T-cell (primary cell): ENCODE measurements at places on chromosomes 4 and X.

DNA sequence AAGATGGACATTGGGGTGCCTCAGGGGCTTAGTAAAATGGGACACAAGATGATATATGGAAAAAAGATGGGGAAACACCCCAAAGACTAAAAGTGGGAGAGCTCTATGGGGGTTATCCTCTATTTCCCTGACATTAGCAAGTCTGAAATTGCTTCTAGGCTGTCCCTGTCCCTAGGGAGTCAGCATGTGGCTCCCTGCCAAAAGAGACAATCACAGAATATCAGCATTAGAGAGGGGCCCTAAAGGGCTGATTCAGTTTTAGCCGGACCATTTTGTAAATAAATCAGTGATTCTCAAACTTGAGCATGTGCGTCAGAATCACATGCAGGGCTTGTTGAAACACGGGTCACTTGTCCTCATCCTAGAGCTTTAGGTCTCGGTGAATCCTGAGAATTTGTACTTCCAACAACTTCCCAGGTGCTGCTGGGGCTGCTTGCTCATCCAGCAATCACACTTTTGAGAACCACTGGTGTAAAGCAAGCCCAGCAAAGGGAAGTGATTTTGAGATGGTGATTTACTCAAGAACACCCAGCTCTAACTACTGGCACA, 165.3 kb upstream of the DGKK start:
- H3K4me3 ChIP-seq = no peak overlapping the region
- DNase-seq = no peak
- no peaks in the 10 kb centered on the region for H3K36me3 ChIP-seq
- no peaks in the 10 kb centered on the region for H3K27me3 ChIP-seq
- no peak overlapping the region for H3K27ac ChIP-seq
- H3K4me1 ChIP-seq = no peaks in the 10 kb centered on the region

GRCh38 chrX:50161127-50161526, 39.7 kb downstream of the AKAP4 start:
- no peaks in the 10 kb centered on the region for H3K36me3 ChIP-seq
- H3K4me1 ChIP-seq = no peaks in the 10 kb centered on the region
- H3K27ac ChIP-seq = no peak overlapping the region
- no peaks in the 10 kb centered on the region for H3K27me3 ChIP-seq

- H3K27ac ChIP-seq = no peak overlapping the region
- H3K27me3 ChIP-seq = no peaks in the 10 kb centered on the region
- DNase-seq = no peak
- no peaks in the 10 kb centered on the region for H3K36me3 ChIP-seq
Observed at GRCh38 chr4:76579596-76580375, 144.8 kb downstream of the SHROOM3 start.

DNA sequence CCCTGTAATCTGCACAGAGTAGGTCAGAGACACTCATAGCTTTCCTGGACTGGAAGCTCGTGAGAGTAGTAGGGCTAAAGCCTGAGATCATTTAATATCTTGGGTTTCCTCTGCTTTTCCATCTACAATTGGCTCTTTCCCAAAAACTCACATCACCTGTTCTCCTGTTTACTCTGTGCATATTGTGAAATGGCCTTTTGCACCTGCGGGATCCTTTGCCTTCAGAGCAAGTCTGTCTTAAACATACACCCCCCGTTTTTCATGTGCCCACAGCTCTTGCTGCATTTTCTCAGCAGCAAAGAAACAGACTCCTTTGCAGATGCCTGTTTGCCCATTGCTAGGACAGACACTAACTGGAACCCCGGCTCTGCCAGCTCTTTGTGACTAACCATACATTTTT, 608.3 kb upstream of the PCDH10 start:
- DNase-seq = no peak
- H3K27ac ChIP-seq = no peak overlapping the region
- no peaks in the 10 kb centered on the region for H3K36me3 ChIP-seq
- no peaks in the 10 kb centered on the region for H3K4me1 ChIP-seq

GRCh38 chr4:156898373-156899117, 73.1 kb downstream of the PDGFC start:
- H3K27ac ChIP-seq = no peak overlapping the region
- DNase-seq = no peak
- H3K4me1 ChIP-seq = no peaks in the 10 kb centered on the region
- no peaks in the 10 kb centered on the region for H3K36me3 ChIP-seq

DNA sequence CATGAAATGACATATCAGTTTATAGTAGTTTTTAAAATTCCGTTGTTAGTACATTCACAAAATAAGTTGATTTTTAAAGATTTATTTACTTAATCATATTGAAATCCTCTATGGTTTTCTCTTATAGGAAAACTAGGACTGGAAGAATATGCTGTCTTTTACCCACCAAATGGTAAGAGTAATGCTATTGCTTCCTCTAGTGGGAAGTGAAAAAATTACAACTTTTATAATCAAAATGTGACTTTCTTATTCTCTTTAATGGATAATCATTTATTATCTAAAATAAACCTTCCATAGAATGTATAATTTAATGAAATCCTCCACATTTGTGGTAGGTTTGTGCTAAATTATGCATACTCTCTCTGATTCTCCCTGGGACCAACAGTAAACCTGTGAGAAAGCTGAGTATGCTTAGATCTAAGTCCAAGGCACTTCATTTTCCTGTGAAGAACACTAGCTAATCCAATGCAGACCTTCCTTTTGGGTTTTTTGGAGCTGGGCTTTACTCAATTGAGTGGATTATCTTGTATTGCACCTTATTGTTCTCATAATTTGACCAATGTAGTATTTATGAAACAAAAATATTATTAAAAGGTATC, 136.2 kb downstream of the TBC1D19 start:
- H3K27ac ChIP-seq = no peak overlapping the region
- H3K4me1 ChIP-seq = peaks cover 10% of the 10 kb centered on the region
- H3K27me3 ChIP-seq = no peaks in the 10 kb centered on the region
- no peak for DNase-seq

DNA sequence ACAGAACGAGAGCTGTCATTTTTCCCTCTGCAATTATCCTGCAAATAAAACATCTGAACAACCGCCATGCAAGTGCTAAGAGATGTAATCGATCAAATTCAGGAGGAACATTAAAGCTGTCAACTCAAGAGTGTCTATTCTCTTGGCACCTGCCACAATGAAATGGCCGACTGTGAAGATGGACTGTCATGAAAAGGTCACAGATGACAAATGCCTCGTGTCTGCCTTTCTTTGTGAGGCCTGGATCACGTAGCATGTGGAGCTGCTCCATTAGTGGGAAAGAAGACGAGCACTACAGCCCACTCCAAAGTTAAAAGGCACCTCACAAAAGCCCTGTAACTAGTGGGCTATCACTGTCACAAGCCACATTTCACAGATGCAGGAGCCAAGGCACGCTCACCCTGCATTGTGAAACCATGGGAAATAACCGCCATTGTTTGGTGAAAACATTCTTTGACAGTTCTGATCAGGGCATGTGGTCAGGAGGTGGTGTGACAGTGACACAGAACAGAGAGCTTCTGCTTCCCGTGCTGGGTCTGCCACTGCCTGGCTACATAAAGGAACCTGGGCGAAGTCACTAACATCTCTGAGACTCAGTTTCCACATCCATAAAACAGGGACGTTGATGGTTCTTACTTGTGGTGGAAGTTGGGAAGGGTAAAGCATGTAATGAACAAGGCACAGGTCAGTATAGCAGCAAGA, 98.9 kb downstream of the EVC2 start:
- H3K27me3 ChIP-seq = no peaks in the 10 kb centered on the region

- DNase-seq = no peak
- H3K4me1 ChIP-seq = no peaks in the 10 kb centered on the region
- H3K27ac ChIP-seq = no peak overlapping the region
- H3K4me3 ChIP-seq = no peak overlapping the region
Observed at GRCh38 chrX:149274516-149275105, 230.5 kb downstream of the IDS start.

DNA sequence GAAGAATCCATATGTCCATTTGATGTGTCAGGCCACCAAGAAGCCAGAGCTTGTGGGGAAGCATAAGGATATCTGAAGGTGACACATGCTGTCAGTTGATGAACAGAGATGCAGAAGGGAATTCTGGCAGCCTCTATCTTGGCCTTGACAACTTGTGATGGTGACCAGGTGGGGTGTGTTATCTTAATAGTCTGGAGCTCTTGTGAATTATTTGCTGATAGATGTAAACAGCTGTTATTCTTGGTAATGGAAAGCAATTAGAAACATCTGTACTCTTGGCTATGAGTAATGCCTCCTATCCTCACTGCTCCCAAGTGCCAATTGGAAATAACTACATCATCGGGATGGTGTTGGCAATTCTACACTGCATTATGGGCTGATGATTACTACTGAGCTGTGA, 51.9 kb downstream of the NAA11 start:
- H3K27ac ChIP-seq = no peak overlapping the region
- no peak overlapping the region for H3K4me3 ChIP-seq
- H3K27me3 ChIP-seq = no peaks in the 10 kb centered on the region
- no peaks in the 10 kb centered on the region for H3K4me1 ChIP-seq

DNA sequence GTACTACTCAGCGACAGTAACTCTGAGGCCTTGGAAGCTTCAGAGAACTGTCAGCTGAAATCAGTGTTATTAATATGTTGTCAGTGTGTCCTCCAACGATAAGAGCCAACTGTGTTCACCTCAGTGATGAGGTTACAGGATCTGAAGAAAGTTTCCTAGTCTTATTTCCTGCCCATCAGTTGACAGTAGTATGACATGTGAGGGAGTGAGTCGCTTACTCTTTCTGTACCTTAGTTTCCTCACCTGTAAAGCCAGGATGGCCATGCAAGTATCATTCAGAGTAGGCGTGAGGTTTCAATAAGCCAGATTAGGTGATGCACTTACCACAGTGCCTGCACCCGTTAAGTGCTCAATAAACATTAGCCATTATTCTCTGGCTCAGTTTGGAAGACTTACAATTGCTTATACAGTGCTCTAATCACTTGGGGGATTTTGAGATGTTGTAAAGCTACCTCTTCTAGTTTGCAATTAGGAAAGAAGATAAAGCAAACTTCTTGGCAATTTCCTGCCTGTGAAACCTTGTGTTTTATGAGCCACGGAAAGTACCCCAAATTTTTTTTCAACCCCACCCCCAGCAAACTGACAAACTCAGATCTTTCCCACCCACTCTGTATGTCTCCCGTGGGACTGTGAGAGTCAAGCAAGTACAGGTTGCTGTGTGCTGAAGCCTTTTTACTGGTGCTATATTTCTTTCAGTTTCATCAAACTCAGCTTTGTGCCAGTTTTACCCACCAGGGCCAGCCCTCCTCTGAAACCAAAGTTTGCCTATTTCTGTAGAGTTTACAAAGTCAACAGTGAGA, 62.2 kb downstream of the ANXA3 start:
- H3K27ac ChIP-seq = no peak overlapping the region
- H3K4me3 ChIP-seq = no peak overlapping the region
- peaks cover 3% of the 10 kb centered on the region for H3K4me1 ChIP-seq
- H3K36me3 ChIP-seq = no peaks in the 10 kb centered on the region
- no peaks in the 10 kb centered on the region for H3K27me3 ChIP-seq

DNA sequence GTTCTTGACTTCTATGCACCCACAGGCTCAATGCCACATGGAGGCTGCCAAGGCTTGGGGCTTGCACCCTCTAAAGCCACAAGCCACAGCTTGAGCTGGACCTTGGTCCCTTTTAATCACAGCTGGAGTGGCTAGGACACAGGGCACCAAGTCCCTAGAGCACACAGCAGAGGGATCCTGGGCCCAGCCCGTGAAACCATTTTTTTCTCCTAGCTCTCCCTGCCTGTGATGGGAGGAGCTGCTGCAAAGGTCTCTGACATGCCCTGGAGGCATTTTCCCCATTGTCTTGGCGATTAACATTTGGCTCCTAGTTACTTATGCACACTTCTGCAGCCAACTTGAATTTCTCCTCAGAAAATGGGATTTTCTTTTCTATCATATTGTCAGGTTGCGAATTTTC, 410.9 kb downstream of the GRID2 start:
- H3K27me3 ChIP-seq = no peaks in the 10 kb centered on the region
- no peaks in the 10 kb centered on the region for H3K36me3 ChIP-seq
- H3K4me3 ChIP-seq = no peak overlapping the region
- H3K4me1 ChIP-seq = no peaks in the 10 kb centered on the region
- DNase-seq = no peak
- H3K27ac ChIP-seq = no peak overlapping the region

DNA sequence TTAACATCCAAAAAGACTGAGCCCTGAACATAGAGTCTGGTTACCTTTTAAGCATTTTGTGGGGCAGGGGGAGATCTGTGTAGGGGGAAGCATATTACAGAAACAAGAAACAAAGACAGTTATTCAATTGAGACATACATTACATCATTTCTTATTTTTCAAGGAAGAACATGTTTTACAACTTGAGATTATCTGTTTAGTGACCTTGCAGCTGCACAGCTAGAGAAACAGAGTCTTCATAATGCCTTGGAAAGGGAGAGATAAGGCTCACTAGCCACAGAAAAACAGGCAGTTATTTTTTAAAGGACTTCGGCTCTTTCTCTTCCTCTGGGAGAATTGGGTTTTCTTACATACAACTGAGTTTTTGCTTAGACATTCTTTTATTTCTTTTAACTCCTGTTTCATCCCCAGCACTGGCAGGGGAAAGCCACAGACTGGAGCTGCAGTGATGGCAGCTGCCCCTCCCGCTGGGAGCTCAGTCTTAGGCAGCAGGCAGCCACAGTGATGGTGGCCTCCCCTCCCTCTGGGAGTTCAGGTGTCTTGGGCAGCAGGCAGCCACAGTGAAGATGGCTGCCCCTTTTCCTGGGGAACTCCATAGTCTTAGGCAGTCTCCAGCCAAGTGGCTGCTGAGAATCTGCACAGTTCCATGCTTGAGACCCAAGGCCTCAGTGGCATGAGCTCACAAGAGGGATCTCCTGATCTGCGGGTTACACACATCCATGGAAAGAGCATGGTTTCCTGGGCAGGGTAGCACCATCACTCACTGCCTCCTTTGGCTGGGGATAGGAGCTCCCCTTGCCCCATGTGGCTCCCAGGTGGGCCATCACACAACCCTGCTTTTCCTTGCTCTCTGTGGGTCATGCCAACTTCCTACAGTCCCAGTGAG, 19.4 kb upstream of the TMPRSS11F start:
- H3K4me1 ChIP-seq = no peaks in the 10 kb centered on the region
- H3K27ac ChIP-seq = no peak overlapping the region
- DNase-seq = no peak
- H3K4me3 ChIP-seq = no peak overlapping the region

DNA sequence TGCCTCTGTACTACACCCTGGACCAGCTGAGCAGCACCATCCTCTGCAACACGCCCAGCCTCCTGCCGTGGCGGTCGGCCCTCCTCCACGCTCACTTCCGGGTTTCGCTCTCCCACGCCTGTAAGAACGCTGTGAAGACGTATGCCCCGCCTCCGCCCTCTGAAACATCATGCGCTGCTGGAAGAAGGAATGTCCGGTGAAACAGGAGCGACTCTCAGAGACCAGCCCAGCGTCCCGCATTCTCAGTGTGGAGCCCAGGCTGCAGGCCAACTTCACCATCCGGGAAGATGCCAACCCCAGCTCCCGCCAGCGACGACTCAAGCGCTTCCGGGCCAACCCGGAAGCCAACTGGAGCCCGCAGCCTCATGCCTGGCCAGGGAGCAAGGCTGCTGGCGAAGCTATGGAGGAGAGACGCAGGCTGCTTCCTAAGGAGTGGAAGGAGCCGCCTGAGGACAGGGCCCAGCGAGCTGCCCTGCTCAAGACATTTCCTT, 186.1 kb upstream of the SLITRK2 start:
- H3K4me3 ChIP-seq = no peak overlapping the region
- no peak overlapping the region for H3K27ac ChIP-seq
- no peaks in the 10 kb centered on the region for H3K36me3 ChIP-seq
- no peaks in the 10 kb centered on the region for H3K27me3 ChIP-seq

- no peaks in the 10 kb centered on the region for H3K27me3 ChIP-seq
- no peak overlapping the region for H3K4me3 ChIP-seq
- no peak for DNase-seq
- no peak overlapping the region for H3K27ac ChIP-seq
- no peaks in the 10 kb centered on the region for H3K4me1 ChIP-seq
Observed at GRCh38 chr4:144787365-144788258, 141.7 kb downstream of the HHIP start.
